D341Med (cell line): ENCODE measurements at places on chromosomes 4 and X.

DNA sequence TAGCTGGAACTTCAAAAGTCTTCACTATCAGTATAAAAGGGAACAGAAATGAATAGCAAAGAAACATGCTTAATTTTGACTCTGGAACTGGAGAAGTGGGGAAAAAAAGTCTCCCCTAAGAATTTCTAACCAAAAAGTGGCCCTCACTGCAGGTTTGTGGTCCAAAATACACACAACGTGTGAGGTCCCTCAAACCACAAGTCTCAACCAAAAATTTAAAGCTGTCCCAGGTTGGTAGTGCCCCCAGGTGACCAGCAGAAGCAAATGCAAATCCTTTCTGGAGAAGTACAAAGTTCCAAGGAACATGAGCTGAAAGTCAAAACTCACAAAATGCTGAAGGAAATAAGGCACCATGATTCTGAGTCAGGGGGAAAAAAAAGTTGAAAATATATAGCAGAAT lies 23.6 kb upstream of the VAMP7 start:
- DNase-seq: peak; percentile 20

DNA sequence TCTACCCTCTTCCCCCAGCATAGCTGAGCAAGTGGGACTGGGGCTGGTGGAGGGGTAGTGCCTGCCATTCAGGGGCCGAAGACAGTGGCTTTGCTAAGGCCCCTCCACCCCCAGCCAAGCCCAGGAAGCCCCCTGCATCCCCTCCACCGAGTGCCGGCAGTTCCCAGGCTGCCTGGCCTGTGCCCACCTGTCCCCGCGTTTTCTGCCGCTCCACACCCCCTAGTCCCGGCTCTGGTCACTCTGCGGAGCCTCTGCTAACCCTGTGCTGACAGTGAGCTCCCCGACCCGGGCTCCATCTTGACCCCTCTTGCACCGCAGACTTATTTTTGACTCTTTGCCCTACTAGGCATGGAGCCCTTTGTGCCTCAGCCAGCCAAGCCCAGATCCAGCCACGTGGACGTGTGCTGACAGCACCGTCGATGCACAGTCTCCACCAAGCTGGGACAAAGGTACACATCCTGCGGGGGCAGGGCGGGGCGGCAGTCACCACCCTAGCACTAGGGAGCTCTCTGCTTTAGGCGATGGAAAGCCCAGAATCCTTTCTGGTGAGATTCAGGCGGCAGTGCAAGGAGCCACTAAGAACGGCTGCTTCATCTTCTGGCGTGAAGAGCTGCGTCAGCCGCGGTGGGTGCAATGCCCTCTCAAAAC lies 96.6 kb downstream of the PHKA2 start:
- DNase-seq: no peak

DNA sequence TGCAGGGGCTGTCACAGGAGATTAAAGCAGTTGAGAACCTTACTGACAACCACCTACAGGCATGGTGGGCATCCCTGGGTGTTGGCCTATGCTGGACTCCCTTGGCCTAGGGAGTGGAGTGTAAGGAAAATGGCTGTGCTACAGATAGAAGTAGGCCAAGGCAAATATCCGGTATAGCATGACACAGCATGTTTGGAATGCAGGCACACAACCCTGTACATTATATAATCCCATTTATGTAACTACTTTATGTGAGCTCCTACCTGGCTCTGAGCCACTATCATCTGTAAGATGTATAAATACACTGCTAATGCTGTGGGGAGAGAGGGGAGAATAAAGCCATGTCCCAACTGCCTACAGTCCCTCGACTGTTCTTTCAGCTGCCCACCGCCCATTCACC lies 38.7 kb upstream of the KCTD8 start:
- DNase-seq: peak; percentile 51

- DNase-seq: no peak
Measured at GRCh38 chr4:7209699-7210098, 17.4 kb downstream of the SORCS2 start.

- no peak for DNase-seq
Measured at GRCh38 chr4:94407846-94408245, 43.9 kb upstream of the PDLIM5 start.

- no peak for DNase-seq
Measured at GRCh38 chr4:4502694-4503311, 39.0 kb downstream of the STX18 start.

- no peak for DNase-seq
Measured at GRCh38 chrX:1794586-1794985, 179.7 kb downstream of the ASMT start.

DNA sequence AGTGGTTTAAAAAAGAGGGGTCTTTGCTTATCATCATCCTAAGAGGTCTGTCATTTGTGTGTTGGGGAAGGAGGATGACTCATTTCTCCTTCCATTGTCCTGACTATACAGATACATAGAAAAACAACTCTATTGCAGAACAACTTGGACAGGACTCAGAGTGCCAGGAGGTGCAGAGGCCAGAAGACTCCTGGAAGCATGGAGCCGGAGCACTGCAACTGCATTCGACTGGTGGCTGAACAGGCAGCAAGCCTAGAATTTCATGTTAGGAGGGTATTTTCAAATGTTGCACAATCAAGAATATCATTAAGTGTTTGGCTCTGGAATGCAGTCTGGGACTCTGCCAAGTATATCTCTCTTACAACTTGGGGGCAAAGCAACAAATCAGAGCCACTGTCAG lies 35.0 kb upstream of the MAML3 start:
- DNase-seq: no peak

- no peak for DNase-seq
Measured at GRCh38 chrX:54030329-54030728, 13.9 kb downstream of the PHF8 start.

DNA sequence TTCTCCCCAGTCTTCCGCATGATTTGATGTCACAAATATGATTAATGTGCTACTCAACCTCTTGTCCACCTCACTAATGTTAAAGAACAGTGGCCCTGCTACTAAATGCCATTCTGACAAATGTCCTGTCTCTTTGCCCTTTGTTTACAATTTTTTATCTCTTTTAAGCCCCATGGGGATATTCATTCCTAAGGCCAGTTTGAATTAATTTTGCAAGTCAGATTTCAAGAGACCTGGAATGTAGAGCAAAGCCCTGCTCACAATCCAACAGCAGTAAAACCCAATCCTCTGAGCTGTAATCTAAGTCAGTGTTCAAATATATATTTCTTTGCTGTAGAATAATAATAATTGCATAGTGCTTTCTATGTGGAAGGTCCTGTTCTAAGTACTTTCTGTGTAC lies 81.2 kb downstream of the LDB2 start:
- DNase-seq: no peak

DNA sequence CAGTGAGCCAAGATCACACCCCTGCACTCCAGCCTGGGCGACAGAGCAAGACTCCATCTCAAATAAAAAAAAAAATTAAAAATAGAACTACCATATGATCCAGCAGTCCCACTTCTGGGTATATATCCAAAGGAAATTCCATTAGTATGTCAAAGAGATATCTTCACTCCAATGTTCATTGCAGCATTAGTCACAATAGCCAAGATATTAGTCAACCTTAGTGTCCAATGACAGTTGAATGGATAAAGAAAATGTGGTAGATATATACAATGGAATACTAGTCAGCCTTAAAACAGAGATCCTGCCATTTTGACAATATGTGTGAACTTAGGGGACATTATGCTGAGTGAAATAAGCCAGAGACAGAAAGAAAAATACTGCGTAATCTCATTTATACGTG lies 49.4 kb downstream of the C4orf46 start:
- DNase-seq: no peak

DNA sequence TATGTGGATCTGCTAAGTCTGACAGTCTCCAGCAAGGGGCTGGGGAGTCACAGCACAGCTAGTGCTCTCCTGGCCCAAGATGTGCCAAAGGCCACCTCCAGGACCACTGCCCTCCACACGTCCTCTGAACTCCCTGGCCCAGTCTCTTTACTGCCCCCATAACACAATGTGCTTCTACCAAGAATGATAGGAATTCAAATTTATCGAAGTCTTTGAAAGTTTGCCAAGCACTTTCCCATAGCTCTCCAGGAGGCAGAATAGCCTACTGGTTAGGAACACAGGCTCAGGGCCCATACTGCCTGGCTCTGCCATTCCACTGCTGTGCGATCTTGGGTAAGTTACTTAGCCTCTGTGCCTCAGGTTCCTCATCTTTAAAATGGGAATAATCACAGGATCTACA lies 86.7 kb downstream of the NHSL2 start:
- DNase-seq: no peak

GRCh38 chrX:1754077-1754476 lies 139.2 kb downstream of the ASMT start:
- DNase-seq: no peak

- no peak for DNase-seq
Measured at GRCh38 chrX:106903856-106904528, 851 bp upstream of the RIPPLY1 start.

- no peak for DNase-seq
Measured at GRCh38 chr4:96955691-96956090, 1115.8 kb downstream of the PDHA2 start.

DNA sequence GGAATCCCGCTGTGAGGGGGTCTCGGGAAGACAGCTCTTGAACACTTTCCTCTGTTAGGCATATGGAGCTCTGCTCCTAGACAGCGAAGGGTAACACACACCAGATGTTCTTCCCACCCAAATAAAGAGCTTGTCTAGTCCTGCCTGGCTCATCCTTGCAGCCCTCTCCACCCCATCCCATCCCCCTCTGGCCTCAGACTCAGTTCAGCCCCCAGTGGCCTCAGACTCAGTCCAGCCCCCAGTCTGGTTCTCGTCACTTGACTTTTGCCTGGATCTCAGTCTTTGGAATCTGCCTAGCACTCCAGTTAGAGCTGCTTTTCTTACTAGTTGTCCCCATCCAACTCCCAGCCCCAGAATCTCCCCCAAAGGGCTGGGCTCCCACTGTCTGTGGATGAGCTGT lies 14.9 kb downstream of the RAB33A start:
- no peak for DNase-seq

DNA sequence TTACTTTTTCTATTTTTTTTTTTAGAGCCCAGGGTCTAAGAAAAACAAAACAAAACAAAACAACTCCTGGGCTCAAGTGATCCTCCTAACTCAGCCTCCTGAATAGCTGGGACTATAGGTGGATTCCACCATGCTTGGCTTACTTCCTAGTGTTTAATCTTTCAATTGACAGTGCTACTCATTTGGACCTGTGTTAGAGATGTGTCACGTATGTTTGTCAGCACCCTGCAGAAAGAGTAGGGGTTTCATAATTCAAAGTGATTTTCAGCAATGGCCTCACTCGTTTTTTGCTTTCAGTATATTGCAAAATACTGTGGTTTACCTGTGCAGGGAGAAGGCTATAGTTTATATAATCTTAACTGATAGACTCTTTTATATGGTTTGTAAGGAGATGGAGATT lies 71.6 kb upstream of the TEX13D start:
- DNase-seq: no peak

DNA sequence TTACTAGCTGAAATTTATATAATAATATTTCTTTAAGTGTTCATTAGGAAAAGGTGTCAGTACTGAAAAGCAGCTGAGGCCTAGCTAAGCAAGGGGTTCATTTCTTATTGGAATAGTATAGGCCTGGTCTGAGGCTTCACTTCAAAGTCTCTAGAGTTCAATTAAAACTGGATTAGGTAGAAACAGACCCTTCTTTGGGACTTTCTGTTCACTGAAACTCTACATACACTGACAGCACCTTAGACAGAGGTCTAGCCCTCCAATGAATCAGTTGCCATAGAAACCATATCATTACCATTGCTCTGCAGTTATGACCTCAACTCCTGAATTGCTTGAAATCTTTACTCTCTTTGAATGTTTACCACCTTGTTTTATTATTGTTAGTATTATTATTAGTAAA lies 86.4 kb upstream of the MAB21L2 start:
- DNase-seq: no peak

- no peak for DNase-seq
Measured at GRCh38 chr4:144705601-144706590, 59.9 kb downstream of the HHIP start.

DNA sequence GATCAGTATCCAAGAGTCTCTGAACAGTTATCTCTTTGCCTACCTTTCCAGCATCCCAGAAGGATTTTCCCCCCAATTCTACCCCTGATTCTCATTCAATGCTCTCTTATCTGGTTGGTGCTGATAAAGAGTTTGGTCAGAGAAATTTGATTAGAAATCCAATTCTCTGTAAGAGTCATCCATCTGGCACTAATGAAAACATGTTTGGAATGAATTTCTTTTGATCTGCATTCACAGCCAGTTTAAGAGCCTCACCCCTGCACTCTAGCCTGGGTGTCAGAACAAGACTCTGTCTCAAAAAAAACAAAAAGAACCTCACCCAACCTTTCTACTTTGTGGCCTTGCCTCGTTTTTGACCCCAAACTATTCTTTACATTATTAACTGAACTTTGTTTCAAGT lies 122.1 kb downstream of the MANBA start:
- no peak for DNase-seq

GRCh38 chr4:3376266-3376665 lies 65.5 kb upstream of the HGFAC start:
- no peak for DNase-seq

DNA sequence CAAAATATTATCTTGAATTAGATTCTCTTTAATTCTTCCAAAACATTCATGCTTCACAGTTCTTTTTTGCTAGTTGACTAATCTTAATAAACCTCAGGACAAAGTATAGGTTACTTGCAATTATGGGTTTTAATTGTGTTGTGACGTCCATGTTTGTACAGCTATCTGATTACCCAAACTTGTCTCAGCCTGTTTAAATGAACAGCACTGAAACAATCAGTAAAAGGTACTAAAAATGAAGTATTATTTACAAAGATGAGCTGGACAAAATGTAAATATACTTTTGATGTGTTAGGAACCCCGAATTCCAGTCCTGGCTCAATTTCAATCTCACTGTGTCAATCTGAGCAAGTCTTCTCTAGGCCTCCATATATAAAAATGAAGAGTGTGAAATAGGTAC lies 57.4 kb upstream of the SLC6A14 start:
- DNase-seq: no peak

- DNase-seq: no peak
Measured at GRCh38 chrX:38095971-38096529, 89.7 kb downstream of the SYTL5 start.

GRCh38 chrX:48490661-48491060 lies 14.7 kb downstream of the FTSJ1 start:
- DNase-seq: no peak

GRCh38 chrX:17476411-17476810 lies 101.4 kb downstream of the NHS start:
- no peak for DNase-seq

DNA sequence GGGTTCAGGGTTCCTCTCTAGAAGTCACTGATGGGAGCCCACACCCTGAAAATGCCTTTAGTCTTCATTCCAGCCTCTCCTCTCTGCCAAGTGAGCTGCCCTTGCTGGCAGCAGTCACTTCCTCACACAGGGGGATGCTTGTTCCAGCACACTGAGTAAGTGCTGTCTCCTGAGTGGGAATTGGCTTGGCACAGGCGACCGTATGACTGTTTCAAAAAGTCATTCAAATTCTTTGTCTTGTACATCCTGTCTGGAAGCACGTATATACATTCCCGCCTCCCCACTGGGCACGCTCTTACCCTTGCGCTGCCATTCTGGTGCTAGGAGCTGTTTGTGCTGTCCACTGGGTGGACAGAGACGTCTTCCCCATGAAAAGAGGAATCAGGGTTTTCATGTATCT lies 40.2 kb upstream of the CD99 start:
- no peak for DNase-seq

- DNase-seq: no peak
Measured at GRCh38 chrX:68079961-68080360, 353.3 kb downstream of the OPHN1 start.
